Stimulated activated CD8-positive, alpha-beta memory T cell treated with anti-CD3 and anti-CD28 coated beads, Interleukin-2, amount 100 ng/mL, for 1 hour (primary cell): ENCODE measurements at places on chromosomes 2 and 18.

DNA sequence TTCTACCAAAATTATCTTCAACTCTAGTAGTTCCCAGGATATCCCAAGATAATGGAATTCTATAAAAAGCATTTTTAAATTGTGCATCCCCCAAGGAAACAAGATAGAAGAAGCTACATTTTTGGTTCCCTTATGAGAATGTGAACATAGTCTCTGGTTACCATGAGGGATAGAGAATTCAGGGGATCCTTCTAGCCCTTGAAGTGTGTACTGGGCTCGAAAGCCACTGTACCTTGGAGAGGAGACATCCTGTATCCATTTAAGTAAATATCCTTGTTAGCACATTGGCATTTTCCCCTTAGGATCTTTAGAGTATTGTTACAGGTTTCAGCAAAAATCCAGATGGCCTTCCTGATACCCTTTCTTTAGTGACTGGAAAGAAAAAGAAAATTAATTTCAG lies 228.5 kb downstream of the RTP5 start:
- DNase-seq = no peak

- no peak for DNase-seq
Measured at GRCh38 chr2:45178359-45178758, 169.1 kb upstream of the SIX2 start.

DNA sequence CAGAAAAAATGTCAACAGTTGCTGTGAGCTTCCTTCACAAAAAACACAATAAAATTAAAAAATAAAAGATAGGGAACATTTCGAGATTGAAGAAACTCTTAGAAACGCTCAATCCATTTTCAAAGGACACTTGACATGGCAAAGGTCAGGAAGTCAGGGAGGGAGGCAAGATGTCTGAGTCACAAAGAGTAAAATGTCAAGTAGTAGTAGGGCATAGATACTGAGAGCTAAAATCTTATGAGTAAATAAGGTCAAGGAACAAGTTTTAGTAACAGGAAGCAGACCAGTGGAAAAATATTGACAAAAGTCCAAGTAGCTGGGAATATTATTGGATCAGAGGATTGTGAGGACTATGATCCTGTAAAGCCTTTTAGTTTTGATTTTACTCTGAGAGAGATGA lies 495.6 kb downstream of the TMX3 start:
- no peak for DNase-seq

- DNase-seq = no peak
Measured at GRCh38 chr2:226020956-226021355, 621.4 kb downstream of the NYAP2 start.

GRCh38 chr2:20490300-20491181 lies 43.7 kb downstream of the RHOB start:
- no peak for DNase-seq

- DNase-seq = no peak
Measured at GRCh38 chr2:157990173-157990572, 111.5 kb upstream of the UPP2 start.
